ENCODE measurements at places on chromosomes 2 and 18. TPM values are rescaled to one million over a fixed set of nuclear protein-coding genes. Genes with fewer than 3 reads are reported as not detected.

DNA sequence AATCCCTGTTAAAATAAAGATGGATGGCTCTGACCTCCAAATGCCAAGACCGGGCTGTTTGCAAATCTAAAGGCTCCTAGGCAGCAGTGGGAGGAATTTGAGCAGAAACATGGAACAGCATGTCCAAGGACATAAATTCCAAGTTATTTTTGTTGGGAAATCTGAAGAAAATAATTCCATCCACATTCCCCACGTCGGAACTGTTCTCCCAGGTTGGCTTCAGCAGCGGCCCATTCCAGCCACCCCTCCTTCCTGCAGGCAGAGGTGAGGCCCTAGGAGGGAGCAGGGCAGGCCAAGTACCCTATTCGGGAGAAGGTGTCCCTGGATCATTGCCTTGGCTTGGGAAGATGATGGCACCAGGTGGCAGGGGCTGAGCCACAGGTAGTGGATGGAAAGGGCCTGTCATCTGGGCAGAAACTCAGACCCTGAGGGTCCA is 117.1 kb downstream of the CAPN13 start:
- no peak for DNase-seq

DNA sequence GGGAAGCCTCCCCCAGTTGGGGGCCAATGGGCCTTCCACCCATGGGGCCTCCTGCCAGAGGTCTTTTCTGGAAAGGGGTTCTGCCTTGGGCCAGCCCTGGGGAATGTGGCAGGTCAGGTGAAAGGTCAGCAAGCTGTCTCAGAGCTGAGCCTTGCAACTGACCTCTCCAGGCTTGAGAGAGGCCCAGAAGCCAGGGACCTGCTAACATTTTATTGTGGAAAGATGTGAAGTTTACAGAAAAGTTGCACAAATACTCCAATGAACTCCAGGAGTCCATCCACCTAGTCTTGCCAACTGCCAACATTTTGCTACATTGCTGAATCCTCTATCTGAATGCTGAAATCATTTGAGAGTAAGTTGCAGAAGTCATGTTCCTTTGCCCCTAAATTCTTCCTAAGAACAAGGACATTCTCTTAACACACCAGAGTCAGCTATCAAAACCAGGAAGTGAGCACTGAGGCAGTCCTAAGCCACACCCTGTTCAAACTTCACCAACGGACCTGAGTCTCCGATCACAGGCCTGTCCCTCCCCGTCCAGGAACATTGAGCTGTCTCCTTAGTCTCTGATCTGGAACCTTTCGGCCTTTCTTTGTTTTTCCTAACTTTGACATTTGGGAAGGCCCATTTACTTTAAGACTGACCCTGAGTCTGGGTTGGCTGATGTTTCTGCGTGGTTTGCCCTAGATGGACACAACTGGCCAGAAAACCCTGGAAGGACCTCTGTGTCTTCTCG is 4.0 kb downstream of the SNORC start:
- DNase-seq = no peak

GRCh38 chr2:25219621-25220020 is 51.2 kb upstream of the POMC start:
- no peak for DNase-seq

DNA sequence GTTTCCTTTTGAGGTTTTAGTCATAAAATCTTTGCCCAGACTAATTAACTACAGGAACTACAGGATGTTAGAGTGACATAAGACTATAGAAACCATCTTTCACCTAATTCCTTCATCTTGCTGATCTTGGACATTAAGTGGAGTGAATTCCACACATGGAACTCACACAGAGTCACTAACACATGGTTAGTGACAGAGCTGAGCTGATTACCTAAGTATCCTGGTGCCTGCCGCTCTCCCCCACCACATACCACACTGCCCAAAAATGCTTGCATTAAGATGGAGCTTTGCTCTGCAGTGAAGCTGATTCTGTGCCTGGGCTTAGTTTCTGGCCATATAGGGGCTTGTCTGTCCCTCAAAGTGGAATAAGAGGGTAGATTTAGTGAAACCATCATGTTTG is 332.9 kb upstream of the NT5C1B start:
- DNase-seq = no peak

DNA sequence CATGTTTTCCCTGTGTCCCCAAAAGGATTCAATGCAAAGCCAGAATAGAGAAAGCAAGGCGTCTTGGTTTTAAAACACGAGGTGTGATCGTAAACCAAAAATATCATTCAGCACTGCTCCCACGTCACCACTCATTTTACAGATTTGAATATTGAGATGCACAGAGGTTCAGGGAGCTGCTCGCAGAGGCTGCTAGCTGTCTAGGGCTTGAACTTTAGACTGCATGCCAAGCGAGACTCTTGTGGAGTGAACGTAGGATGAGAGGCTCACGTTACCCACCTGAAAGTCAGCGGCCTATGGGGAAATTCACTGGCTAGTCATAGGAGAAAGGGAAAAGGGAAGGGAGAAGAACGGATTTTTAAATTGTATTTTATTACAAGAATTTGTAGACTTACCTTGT is 130.1 kb downstream of the MBP start:
- DNase-seq = no peak

- DNase-seq = no peak
These were observed 54.4 kb upstream of the CELF4 start for GRCh38 chr18:37619964-37620363.

The CHN1 gene
- total RNA-seq = 61.4 TPM

The OR6B2 gene
- total RNA-seq = not detected

The HJURP gene
- 123 TPM for total RNA-seq
